ENCODE measurements at places on chromosomes 3 and 15.

GRCh38 chr15:91186904-91187656 is 87.0 kb downstream of the SV2B start:
- peak; percentile 33 for DNase-seq

DNA sequence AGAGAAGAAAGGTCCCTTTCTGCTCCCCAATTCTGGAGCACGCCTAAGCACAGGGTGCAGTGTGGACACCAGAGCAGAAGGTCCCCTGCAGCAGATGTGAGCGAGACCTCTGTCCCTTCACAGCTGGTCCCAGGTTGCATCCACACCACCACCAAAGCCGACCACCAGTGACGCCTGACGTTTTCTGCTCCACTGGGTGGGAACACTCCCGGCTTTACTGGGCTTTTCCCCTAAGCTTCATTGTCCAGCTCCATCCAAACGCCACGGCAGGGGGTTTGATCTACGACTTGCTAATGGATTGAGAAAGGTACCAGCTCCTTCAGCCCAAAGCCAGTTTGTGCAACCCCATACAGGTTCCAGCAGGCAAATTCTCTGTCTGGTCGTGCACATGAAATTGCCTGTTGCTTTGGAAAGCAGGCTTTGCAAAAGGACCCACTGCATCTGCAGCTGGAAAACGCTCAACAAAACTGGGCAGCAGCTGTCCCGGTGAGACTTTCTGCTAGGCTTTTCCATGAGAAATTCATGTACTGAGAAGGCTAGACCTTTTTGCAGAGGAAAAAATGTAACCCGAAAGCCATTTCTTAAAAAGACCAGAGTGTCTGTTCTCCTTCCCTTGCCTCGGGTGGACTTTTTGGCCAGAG is 31.1 kb downstream of the ADAMTS17 start:
- DNase-seq = no peak

DNA sequence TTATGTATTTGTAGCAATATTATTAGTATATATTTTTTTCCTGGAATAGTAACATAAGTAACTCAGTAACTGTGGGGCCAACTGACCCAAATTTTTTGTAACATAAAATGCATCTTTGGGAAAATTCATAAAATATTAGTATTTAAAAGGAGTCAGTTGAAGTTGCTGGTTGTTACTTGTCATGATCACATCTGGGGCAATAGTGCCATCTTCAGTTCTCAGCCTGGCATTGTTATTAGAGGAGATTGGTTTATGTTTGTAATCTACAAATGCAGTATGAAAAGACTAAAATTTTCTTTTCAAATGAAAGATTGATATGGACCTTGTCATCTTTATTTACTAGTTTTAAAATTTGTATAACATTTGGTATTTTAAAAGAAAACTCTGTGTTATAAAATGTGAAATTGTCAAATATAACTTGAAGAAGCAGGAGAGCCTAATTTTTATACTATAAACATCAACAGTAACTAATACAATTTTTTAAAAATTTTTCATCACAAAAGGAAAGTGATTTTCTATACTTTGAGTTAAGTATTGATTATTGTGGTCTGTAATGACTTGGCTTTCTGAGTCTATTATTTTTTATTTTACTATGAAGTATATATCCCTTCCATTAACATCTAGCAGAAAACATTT is 38.8 kb upstream of the MLF1 start:
- peak; percentile 18 for DNase-seq

- DNase-seq = no peak
These were observed 258.4 kb downstream of the MECOM start for GRCh38 chr3:169405076-169405475.

DNA sequence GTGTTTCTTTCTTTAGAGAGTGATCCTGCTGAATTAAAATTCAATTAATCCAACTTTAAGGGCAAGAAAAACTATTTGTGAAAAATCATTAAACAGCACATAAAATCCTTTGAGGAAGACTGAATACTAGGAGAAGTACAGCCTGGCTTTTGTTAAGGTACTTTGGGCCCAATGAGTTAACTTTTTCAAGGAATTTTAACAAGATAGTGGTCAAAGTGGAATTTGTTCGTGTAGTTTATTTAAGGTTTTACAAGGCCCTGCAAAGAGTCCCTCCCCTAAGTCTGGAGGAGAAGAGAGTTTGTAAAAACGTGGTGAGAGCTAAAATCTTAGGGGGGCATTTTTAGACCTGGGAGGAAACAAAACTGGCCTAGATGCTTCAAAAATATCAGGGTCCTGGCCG is 26.0 kb upstream of the TRIM71 start:
- no peak for DNase-seq

DNA sequence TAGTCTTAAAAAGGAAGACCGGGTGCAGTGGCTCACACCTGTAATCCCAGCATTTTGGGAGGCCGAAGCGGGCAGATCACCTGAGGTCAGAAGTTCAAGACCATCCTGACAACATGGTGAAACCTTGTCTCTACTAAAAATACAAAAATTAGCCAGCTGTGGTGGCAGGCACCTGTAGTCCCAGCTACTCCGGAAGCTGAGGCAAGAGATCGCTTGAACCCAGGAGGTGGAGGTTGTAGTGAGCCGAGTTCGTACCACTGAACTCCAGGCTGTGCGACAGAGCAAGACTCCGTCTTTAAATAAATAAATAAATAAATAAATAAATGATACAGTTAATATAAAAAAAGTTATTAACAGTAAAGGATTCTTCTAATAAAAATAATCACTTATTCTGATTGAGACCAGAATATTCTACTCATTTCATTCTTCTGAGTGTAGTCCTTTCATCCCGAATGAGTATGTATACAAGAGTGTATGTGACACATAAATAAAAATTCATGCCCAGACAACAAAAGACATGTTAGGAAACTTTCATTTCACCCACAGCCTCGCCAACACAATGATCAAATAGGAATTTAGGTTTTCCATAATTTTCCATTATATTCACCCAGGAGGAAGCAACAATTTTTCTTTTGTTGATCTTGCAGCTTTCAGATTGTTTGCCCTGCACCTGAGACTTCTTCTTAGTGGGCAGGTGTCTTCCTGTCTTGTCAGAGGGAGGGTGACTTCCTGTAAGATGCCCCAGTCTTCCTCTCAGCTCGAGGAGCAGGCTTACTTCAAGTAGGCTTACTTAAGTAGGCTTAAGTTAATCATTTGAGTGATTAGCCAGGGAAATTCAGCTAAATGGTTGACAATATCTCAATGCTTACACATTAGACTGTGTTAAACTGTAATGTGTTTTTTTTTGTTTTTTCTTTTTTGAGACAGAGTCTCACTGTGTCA is 7.8 kb upstream of the NUP210 start:
- DNase-seq = no peak

All from NT2/D1 (cell line).